ENCODE measurements at places on chromosomes 2 and 18. TPM values are rescaled to one million over a fixed set of nuclear protein-coding genes. Genes with fewer than 3 reads are reported as not detected.
A peak's percentile ranks its signal among the peaks of the same experiment; 100 is the strongest.

DNA sequence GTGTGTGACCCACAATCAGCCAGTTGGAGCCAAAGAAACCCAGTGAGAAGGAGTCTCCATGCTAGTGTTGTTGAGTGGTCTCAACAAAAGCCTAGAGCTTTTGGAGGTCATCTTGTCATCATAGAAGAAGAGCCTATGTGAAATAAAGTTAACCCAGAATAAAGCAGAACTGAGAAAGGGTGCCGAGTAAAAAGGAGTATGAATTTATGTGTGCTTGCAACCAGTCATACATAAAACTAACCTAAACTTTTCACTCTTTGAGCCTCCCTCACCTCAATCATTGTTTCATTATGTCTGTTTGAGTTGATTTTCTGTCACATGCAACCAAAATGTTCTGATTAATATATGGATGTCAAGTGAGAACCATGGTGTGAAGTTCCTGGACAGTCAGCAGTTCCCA lies 599.3 kb upstream of the ZEB2 start:
- no peak for DNase-seq

RNF181 gene
- 132 TPM for total RNA-seq

DNA sequence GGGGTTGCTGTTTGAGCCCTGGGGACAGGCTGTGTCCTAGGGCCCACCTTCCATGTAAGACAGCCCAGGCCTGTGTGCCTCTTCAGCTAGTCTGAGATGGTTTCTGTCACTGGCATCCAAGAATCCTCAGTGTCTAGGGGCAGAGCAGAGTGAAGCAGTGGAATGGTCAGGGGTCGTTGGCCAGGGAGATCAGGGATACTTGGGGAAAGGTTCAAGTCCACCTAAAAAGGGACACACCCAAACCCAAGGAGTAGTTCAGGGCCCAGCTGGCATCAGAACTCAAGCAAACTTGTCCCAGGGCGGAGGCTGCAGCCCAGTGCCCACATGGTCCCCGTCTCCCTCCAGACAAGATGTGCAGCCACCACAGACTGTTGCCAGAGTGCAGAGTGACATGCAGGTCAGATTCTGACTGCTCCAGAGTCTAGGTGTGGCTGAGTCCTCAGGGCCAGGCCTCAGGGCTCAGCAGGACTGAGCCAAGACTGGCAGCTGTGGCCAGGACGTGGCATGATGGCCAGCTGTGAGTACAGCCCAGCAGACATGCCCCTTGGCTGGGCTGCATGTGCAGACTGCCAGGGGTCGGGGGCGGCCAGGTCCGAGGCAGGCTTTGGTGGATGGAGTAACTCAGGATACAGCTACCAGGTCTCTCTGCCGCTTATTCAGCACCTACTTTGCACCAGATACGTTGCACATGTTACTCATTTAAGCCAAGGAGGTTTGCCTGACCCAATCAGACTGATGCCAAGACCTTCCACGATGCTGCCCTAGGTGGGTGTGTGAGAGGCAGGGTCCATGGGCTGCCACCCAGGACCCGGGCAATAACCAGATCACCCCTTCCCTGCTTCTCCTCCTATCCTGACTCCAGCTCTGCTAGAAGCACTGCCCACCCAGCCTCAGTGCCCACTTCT lies 146.6 kb downstream of the SMAD7 start:
- no peak for DNase-seq

DNA sequence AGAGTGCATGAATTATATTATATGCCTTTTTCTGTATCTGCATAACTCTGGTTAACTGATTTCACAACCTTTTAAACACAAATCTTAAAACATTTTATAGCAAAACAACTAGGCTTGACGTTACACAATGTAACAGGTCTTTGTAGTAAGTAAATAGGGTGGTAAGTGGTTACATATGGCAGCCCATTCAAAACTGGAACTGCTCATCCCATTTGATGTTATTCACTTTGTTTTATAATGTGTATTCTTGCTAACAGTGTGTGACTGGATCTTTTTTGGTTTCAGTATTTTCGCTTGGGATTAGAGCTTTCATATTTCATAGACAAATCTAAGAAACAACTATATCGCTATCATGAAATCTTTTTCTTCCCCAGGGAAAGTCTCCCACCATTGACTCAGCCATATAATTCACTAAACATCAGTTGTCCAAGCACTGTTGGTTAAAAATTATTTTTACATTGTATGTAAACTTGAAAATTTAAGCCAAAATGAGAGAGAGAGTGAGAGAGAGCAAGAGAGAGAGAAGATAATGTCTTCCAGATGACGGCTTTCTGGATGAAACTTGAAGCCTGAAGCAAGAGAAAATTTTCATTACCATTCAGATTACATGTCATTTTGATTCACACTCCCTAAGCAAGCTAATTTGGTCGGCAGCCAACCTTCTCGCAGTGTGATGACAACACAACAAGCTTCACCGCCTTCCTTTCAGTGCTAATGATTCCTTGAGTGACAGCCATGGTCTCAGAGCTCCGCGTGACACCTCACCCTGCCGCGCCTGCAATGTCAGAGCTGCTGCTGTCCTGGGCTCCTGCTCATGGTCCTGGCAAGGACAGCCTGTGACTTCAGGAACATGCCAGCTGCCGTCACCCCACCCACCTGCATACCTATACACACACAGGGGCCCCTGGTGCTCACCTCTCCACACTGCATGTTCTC lies 946.9 kb upstream of the SOX11 start:
- DNase-seq = no peak

GRCh38 chr2:9547262-9547991 lies 8.2 kb downstream of the ADAM17 start:
- DNase-seq = no peak

MRPL53 gene
- 57.8 TPM for total RNA-seq

ANKRD62 gene
- not detected for total RNA-seq

DNA sequence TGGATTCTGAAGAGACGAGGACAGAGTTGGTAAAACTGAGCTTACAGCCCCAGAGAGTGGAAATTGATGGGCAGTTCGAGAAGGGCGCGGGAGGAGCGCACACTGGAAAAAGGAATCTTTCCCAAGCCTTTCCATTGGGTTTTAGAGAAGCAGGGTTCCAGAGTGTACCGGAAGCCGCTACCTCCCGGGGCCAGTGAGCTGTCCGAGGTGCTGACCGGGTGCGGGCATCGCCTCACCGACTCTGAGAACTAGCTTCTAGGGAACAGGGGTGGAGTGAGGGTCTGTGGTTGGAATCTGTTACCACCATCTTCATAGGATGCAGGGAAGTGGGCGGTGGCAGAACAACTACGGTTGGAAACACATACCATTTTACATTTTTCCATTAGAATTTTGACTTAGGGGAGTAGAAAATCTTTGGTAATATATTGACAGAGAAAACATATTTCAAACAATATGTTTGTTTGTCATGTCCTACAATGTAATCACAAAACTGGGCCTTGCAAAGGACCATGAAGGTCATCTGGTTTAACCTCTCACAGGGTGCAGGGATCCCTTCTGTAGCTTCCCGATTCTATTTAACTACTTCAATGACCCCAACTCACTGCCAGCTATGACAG lies 724 bp downstream of the NMS start:
- DNase-seq = peak; percentile 27

GNLY gene
- not detected for total RNA-seq

ALK gene
- total RNA-seq = not detected

CPS1 gene
- 683 TPM for total RNA-seq

DNA sequence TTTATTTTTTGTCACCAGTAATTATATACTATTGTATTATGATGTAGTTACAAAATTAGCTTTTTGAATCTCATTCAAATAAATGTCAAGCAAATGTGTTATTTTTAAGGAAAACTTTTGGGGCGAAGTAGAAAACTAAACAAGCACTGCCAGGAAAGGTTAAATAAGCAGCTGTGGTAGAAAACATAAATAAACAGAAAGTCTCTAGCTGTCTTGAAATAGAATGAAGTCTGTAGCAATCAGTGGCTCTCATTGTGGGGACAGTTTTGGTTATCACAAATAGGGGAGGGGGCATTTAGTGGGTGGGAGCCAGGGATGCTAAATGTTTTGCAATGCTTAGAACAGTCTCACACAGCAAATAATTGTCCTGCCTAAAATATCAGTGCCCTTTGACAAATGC lies 3.4 kb downstream of the INSIG2 start:
- DNase-seq = no peak

DNA sequence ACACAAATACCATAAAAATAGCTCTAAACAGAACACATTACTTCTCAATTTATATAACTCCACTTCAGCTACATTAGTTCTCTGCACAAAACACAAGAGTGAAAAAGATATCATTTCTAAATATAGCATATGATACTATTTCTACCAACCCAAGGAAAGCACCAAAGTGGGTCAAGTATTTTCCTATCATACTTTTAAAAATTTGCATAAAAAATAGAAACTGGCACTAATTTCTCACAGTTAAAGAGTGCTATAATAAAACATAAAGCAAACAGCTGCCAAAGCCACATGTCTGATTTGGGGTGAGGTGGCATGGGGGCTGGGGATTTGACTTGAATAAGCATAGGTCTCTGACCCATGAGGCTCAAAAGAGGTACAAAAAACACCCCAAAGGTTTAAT lies 61.5 kb downstream of the BARD1 start:
- DNase-seq = no peak

DNA sequence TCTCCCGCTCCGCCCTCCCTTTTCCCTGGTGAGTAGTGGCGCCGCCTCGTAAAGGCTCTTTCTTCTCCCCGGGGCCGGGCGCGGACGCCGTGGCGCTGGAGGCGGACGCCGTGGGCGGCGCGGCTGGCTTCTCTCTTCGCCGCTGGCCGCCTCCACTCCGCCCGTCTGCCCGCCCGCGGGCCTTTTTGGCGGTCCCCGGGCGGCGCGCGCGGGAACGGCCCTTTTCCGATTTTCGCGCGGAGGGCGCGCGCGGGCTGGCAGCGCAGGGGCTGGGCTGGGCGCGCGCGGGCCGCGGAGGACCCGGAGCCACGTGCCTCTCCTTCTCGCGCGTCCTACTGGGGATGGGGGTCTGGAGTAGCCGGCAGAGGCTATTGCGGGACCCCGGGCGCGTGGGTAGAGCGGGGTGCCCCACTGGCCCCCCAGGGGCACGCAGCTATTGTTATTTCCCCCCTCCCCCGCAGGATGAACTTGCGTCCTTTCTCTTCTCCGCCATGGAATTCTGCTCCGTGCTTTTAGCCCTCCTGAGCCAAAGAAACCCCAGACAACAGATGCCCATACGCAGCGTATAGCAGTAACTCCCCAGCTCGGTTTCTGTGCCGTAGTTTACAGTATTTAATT lies 472 bp downstream of the SLC20A1 start:
- DNase-seq = no peak

DNA sequence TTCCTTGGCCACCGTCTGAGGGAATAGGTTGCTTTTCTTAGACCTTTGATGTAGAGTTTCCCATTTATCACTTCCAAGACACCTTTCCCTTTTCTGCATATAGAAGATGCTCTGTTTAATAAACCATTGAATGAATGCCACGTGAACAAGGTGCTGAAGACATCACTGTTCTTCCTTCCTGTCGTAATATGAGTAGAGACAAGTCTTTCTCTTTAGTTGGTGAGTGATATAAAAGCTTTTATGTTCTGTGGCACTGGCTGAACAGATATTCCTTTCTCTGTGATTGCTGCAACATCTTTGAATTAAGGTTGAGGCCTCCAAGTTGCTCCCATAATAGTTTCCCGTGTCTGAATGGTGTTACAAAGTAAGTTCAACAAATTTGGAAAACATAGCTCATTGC lies 38.7 kb downstream of the TTC39C start:
- no peak for DNase-seq

- DNase-seq = no peak
Measured at GRCh38 chr2:54456612-54457322, 640 bp downstream of the SPTBN1 start.

UPP2 gene
- not detected for total RNA-seq

RGPD6 gene
- total RNA-seq = 18.0 TPM

DNA sequence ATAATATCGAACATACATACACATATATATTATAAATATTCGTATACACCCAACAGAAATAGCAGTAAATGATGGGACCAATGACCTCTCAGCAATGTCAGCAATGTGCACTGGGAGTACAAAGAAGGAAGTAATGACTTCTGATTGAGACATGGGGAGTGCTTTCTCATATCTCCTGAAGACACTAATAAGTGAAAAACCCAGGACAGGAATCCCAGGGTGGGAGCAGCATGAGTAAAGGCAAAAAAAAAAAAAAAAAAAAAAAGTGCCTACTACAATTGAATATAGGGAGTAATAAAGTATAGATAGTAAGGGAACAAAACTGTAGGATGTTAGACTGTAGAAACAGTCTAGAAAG lies 491.3 kb downstream of the IRS1 start:
- no peak for DNase-seq

MC4R gene
- not detected for total RNA-seq

GRCh38 chr2:231568785-231569435 lies 23.8 kb upstream of the TEX44 start:
- DNase-seq = no peak

- no peak for DNase-seq
Measured at GRCh38 chr2:41597680-41598079, 450.1 kb upstream of the PKDCC start.

DNA sequence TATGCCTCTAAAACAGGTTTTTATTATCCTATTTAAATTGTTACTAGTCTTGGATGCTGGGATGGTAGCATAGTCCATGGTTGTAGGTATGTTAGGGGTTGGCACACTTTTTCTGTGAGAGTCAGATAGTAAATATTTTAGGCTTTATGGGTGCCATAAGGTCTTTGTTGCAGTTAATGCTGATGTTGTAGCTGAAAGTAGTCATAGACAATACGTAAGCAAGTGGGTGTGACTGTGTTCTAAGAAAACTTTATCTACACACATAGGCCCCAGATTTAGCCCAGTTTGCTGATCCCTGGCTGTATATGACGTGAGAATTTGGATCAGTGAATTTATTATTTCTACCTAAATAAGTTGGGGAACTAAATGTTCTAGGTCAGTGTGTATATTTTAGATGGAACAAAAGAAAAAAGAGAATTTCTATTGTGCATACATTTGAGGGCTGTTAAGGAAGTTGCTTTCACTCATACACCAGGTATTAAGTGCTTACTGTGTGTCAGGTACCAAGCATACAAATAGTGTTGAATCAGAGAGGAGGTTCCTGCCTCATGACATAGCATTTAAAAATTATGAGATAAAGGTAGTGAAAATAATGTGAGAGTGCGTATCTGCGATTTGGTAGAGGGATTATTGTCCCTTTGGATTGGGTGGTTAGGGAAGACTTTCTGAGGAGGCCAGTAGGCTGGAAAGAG lies 39.4 kb downstream of the AGFG1 start:
- DNase-seq = peak; percentile 7

GRCh38 chr2:96891591-96892333 lies 21.9 kb upstream of the SEMA4C start:
- no peak for DNase-seq

GRCh38 chr2:208285853-208286252 lies 19.8 kb downstream of the PIKFYVE start:
- DNase-seq = no peak

ZC3H6 gene
- total RNA-seq = 8.7 TPM

All from NCI-H460 (cell line).